CD14-positive monocyte (primary cell): ENCODE measurements at places on chromosomes 7 and 10.

GRCh38 chr10:131685007-131685406, 215.8 kb upstream of the PPP2R2D start:
- no peak for DNase-seq

GRCh38 chr7:5283421-5284303, 919 bp downstream of the SLC29A4 start:
- DNase-seq, result no peak

- DNase-seq, result no peak
These were observed 24.9 kb downstream of the SAMD9 start for GRCh38 chr7:93092757-93093370.

DNA sequence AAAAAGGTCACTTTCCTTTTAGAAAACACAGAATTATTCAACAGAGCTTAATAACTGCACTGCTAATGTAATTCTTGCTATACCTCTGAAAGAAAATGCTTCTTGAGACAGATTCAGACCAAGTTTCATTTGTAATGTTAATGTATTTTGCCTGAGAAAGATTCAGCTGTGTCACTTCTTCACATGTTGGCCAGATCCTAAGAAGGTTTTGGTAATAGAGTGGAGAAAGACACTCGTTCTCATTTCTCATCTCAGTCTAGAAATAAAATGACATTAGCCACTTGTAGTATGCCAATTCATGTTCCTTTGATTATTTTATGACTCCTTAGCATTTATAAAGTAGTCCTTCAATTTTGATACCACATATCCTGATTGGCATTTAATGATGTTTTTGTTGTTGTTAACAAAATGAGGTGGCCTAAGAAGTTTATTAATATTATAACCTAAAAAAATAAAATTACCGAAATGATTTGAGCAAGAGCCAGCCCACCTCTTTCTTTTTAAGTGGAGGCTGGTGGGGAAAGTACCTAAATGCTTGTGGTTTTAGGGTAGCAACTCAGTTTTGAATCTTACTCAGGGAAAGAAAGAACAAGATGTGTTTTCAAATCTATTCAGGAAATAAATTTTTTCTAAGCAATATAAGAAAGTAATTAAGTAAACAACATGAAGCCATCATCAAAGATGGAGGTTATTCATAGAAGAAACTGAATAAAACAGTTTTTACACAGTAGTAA, 16.4 kb upstream of the ELAPOR2 start:
- DNase-seq, result no peak

- DNase-seq, result no peak
These were observed 20.2 kb upstream of the IKZF1 start for GRCh38 chr7:50284296-50284695.

DNA sequence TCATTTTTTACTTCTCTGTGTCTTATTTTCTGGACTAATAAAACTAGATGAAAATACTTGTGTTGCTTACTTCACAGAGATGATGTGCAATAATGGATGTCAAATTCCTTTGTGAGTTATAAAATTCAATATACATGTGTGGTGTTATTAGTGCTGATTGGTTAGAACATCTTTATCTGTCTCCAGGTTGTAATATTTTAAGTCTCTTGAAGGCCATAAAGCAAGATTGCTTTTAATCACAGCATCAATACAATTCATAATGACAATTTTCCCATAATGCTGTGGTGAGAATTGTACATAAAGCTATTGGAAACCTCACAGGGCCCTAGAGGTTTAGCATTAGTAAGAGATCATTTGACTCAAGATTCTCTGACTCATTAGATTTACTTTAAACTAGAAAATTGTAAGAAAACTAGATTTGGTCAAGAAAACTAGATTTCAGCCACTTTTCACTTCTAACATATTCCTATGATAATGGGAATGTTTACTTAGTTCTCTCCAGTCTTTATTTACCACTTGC, 963.7 kb downstream of the REEP3 start:
- DNase-seq, result no peak

DNA sequence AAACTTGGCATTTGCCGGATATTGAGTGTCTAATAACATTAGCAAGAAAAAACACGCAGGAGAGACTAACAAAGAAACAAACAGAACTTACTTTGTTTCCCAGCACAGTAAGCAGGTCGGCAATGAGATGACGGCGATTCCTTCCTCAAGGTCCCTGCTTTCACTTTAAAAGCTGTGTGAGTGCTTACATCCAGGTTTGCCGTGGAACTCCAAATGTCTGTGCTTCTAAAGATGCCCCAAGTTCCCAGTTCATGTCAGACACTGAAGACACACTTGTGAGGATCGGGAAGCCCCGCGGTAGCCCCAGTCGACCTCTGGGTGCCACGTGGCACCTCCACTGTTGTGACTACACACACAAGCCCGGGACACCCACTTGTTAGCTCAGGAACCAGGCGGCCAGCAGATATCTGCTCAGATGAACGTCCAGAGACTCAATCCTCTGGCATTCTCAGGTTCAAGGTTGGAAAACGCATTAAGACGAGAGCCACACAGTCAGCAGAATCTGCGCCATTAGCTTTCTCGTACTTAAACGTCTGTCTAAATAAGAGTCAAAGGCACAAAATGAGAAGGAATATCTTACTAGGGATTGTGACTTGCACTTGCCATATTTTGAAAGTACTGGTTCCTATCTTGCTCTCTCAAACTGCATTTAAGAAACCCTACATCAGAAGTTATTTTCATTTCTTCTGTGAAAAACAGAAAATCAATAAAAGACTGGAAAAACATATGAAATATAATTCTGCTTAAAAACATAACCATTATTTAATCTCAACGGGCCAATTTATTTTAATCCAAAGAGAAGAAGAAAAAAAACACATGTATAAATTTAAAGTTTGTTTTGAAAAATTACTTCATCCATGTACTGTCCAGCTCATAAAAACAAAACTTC, 207.6 kb upstream of the KLF14 start:
- DNase-seq, result no peak

GRCh38 chr10:110223298-110223925, 16.0 kb downstream of the MXI1 start:
- DNase-seq, result no peak

- no peak for DNase-seq
These were observed 40.9 kb upstream of the FHIP2A start for GRCh38 chr10:114780577-114781184.
